Kidney epithelial cell (primary cell): ENCODE measurements at places on chromosomes 5 and 9. TPM values are rescaled to one million over a fixed set of nuclear protein-coding genes. Genes with fewer than 3 reads are reported as not detected.

GRCh38 chr5:82211855-82212572 is 66.1 kb downstream of the RPS23 start:
- DNase-seq = no peak

DNA sequence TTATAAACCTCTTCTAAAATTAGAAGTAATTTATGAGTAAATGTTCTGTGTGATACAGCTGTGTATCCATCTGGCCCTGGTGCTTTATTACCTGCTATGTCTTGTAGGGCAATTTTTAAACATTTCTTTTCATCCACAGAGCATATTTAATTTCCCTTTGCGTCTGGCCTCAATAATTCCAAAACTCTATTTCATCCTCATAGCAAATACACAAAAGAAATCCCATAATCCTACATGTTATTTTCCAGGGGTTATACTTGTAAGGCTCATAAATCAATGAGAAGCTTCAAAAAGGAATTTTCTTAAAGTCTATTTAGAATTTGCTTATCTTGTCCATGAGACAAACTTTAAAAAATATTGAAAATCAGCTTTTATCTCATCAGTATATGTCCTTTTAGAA is 167.0 kb downstream of the TTC39B start:
- no peak for DNase-seq

Gene PCDHA9
- under 0.01 TPM in 2 replicates for total RNA-seq

Gene AGXT2
- not detected in 2 replicates for total RNA-seq

DNA sequence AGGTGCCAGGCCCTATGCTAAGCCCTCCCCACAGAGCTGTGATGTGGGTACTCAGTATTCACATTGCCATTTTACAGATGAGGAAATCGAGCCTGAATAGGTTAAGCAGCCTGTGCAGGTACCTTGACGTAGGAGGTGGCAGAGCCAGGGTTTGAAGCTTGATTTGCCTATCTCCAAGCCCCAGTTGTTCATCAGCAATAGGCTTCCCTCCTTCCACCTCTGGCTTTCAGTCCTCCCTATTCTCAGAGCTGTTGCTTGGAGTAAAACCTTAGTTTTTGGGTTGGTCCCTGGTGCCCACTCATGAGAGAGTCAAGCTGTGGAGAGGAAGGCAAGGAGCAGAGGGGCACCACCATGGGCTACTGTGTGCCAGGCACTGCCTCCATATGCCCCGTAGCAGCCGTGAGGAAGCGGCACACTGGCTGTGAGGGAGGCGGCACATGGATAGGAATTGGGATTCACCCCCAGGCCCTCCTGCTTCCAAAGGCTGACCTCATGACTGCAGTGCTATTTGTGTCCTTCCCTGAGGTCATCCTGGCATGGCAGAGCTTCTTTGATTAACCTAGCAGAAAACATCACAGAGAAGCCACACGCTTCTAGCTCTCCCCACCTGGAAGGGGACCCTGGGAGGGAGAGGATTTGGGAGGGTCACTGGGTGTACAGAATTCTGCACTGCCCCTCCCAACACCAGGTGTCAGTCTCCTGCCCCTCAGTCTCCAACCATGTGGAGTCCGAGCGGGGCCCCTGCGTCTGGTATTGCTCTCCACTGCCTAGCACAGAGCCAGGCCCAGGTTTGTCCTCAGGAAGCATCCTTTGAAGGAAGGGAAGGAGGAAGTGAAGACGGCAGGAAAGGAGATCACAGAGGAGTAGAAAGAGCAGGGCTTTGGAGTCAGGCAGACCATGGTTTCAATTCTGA is 109.8 kb downstream of the RGS3 start:
- no peak for DNase-seq
